NCI-H226 (cell line): ENCODE measurements at places on chromosomes 5 and 9.

- DNase-seq, result peak; percentile 46
Observed at GRCh38 chr5:22521521-22521920, 331.6 kb downstream of the CDH12 start.

DNA sequence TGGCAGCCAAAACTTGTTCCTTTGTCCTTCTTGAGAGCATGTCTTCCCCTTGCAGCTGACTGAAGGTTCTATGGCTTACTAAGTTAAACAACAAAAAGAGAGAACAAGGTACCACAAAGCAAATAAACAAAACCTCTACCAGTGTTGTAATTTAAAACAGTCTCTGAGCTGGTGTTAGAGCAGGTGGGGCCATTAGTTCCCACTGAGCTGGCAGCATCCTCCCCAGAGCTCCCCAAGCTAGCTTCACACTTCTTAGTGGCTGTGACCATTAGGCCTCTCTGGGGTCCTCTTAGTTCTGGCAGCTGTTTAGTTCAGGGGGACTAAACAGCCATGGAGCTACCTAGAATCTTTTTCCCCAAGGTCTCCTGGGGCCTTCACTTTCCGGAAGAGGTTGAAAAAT is 128.6 kb upstream of the ELL2 start:
- no peak for DNase-seq

DNA sequence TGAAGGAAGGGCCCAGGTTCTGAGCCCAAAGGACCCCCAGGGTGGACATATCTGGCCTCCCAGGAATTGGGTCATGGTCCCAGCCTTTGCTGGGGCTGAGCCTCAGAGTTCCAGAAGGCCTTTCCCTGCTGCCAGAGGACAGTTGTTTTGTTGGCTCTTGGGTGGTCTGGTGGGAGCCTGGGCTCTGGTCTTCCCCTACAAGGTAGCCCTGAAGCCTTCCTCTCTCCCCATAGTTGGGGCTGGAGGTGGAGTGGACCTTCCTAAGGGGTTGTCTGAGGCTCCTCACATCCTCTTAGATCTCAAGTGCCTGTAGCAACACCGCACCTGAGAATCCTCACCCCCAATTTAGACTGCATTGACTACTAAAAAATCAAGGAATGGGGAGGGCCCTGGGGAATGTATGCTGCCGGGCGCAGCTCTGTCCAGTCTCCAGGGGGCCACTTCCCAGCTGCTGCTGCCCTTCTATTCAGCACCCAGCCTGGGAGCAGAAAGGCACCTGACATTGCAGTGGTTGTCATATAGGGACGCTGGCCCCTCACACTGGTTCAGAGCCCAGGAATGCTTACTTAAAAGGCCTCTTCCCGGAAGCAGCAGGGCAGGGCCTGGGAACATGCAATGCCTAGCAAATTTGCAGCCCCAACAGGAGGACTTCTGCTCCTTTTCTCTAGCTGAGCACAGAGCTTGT is 66.4 kb downstream of the IL31RA start:
- DNase-seq, result no peak

- no peak for DNase-seq
Observed at GRCh38 chr5:138523406-138523805, 19.6 kb downstream of the ETF1 start.

DNA sequence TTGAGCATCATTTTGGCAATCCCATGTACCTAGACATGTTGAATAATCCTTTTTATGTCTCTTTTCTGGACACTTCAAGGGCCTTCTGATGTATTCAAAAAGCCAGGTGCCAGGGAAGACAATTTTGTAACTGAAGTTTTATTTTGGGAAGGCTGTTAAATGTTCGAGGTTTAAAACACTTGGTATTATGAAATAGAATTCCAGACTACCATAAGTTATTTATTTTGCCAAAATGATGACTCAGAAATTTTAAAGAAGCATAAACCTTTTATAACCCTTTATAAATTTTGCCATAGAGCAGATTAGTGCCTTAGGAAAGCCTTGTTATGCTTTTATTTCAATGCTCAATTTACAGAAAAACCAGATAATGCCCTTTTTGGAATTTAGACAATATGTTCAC is 30.3 kb upstream of the UHRF2 start:
- no peak for DNase-seq

- DNase-seq, result peak; percentile 49
Observed at GRCh38 chr5:89968958-89969381, 440.6 kb downstream of the CETN3 start.

DNA sequence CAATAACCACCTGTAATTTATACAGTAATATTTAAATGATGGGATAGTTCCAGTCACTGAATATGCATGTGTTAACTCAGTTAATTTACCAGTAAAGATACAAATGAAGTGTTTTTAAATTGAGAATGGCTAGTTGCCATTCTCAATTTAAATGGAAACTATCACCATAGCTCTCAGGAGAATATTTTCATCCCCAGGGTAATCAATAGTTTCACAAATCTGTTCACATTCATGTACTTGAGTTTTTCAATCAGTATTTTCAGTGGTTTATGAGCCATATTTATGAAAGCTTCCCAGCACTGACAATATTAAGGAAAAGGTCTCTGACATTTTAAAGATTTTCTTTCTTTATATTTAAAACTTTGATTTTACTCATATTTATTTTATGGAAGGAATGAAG is 439.3 kb downstream of the MAT2B start:
- DNase-seq, result no peak

- no peak for DNase-seq
Observed at GRCh38 chr9:113817171-113817570, 58.9 kb upstream of the ZNF618 start.

DNA sequence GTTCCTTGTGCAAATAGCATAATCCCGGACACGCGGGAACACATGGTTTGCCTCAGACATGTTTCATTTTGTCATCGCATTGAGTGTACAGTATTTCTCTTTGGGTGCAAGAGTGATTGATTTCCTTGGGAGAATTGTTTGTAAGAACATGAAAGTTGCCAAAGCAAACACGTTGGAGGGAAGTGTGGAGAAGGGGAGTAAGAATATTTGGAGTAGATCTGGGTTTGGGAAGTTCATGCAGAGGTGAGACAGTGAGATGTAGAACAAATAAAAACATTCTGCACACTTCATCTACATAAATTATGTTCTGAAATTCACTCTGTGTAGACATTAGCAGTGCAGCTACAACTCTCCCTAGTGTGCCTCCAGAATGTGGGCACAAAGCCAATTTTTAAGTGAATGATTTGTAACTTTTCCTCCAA is 24.0 kb downstream of the FOXD1 start:
- DNase-seq, result no peak

DNA sequence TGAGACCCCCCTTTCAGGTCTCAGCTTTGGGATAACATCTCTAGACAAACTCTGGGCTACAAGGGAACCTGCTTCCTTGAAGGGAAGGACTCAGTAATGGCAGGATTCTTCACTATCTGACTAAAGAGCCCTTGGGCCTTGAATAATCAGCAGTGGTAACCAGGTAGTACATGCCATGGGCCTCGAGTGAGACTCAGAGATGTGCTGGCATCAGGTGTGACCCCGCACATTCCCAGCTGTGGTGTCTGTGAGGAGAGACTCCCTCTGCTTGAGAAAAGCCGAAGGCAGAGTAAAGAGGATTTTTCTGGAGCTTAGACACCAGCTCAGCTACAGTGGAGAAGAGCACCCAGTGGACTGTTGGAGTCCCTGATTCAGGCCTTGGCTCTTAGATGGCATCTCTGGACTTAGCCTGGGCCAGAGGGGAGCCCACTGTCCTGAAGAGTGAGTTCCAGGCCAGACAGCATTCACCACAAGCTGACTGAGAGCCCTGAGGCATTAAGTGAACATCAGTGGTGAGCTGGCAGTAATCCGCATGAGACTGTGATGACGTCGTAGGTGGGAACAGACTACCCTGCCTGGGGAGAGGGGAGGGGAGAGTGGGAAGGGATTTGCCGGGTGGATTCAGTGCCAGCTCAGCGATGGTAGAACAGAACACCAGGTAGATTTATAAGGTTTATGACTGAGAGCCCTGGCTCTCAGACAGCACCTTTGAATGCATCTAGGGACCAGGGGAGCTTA is 5.3 kb upstream of the ZNF782 start:
- DNase-seq, result peak; percentile 88

- no peak for DNase-seq
Observed at GRCh38 chr5:69188811-69189161, 597 bp upstream of the CENPH start.

DNA sequence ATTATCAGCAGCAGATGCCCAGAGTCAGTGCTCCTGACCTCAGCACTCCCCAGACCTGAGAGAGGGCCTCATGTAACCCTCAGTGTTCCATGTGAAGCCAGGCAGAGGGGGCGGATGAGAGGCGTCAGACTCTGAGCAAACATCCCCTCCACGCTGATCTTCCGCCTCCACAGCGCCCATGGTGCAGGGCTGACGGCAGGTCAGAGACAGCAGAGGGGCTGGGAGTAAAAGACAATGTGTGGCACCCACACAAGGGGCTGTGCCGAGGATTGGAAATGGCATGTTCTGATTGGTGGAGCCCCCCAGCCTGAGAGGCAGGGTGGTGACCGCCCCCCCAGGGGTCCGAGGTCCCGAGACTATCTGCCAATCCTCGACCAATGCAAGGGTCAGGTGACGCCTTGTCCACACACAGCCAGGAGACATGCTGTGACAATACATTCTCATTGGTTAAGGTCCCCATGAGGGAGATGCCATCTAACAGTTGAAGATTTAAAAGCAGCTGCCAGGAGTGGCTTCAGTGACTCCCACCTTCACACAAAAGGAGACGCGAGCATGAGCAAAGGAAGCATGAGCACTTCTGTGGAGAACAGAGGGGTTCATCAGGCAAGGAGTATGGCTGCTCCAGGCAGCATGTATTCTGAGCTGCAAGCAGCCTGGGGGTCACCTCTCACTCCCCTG is 19.3 kb upstream of the SLC25A51 start:
- DNase-seq, result no peak

DNA sequence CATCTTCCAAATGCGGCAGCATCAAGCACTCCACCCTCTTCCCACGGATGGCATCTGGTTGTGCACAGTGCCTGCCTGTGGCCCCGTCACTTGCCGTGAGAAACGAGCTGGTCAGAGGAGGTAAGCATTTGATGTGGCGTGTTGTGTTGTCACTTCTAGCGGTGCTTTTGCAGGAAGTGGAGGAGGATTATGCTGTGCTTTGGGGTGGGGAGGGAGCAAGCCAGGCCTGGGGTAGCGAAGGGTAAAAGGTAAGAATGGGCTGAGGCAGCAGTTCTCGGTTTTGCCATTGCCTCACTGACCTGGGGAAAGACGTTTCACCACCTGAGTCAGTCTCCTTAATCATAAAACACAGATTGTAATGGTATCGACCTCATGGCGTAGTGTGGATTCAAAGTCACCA is 2.3 kb upstream of the POMT1 start:
- no peak for DNase-seq

- DNase-seq, result peak; percentile 77
Observed at GRCh38 chr5:90279091-90279490, 130.5 kb downstream of the CETN3 start.
